ENCODE measurements at places on chromosomes 5 and 9.

DNA sequence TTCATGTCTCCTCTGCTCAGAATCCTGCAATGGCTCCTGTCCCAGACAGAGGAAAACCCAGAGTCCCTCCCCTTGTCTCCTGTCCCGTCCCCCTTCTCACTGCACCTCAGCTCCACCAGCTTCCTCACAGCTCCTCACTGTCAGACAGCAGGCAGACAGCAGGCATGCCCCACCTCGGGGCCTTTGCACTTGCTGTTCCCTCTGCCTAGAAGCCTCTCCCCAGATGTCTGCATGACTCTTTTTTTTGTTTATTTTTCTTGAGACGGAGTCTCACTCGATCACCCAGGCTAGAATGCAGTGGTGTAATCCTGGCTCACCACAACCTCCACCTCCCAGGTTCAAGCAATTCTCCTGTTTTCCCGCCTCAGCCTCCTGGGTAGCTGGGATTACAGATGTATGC, 8.8 kb upstream of the SLC6A7 start:
- no peak for DNase-seq

DNA sequence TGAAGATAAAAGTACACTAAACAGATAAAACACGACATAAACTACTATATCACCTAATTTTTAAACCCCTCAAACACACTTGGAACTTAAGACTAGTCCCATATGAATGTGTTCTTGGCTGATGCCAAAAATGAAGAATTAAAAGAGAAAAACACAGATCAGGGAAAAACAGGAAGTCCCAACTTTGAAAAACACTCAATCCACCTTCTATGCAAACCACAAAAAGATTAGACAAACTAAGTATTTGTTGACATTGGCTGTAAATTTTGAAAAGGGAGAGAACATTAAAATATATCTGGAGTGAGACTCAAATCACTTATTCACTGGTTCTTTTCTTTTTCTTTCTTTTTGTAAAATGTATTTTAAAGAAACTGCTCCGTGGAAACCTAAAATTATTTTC, 81.4 kb downstream of the ANKH start:
- no peak for DNase-seq

GRCh38 chr5:78594610-78595457, 53.7 kb downstream of the LHFPL2 start:
- DNase-seq, result peak; percentile 73

- no peak for DNase-seq
Measured at GRCh38 chr9:28888806-28889205, 1315.5 kb upstream of the C9orf72 start.

DNA sequence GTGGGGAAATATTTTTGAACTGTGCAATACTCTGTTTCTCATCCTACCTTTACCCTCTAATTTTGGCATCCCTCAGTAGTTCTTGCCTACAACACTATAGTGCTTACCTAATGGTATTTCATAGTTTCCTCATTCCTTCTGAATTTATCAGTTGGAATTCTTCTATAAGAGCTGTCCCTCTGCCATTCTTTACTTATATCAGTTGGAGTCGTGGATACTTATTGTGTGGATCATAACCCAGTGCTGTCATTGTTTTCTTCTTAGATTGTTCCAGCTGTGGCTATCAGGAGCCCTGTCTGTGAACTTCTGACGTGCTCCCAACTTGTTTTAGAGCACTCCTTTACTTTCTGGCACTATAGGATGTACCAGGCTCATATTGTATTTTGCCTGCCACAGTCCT, 146.1 kb upstream of the OTULINL start:
- DNase-seq, result no peak

DNA sequence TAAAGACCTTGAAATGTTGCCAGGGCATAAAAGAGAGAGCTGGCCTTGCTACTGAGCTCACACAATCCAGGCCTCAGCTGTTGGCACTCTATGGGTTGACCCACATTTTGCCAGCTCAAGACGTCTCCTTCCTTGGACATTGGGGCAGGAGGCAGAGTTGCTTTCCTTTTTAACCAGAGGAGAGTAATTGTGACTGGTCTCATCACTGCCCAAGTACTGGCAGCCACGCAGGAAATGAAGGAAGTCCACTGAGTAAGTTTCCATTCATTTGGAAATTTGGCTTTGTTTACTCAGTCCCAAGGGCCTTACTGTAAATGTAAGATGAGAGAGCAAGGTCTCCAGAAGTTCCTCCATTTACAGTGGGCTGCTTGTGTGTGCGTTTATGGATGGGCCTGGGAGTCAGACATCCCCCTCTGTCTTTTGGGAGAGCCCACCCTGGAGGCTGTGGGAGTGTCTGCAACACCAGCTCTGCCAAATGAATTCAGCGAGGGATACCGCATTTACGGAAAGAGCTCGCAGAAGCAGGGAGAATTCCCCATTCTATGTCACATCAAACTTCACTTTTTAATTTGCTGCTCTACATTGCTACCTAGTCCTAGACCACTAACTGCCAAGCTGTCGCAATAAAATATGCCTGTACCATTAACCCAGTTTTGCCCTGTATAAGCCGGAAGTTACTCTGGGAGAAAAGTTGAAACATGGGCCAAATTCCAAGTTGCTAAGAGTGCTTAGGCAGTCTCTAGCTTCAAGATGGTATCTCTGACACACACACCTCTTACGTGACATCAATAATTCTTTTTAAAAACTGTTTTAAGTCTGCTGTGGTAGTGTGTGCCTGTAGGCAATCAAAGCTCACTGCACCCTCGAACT, 24.5 kb upstream of the PDZD2 start:
- DNase-seq, result no peak

- DNase-seq, result no peak
Measured at GRCh38 chr9:6219040-6219439, 3.4 kb downstream of the IL33 start.

DNA sequence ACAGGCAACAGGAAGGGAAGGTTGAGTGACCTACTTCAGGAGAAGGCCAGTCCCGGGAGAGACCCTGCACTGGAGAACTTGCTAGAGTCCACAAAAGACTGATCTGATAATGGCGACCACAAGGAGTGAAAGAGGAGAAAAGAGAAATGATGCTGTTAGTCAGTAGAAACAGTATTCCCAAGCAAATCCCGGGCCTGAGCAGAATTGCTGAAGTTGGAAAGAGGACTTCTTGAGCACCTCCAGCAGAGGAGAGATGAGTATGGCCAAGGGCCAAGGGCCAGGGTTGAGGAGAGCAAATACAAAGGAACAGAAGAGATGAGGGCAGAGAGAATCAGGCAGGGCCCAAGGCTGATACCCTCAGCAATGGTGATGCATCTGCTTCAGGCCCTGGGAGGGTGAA, 392.2 kb downstream of the EBF1 start:
- no peak for DNase-seq

DNA sequence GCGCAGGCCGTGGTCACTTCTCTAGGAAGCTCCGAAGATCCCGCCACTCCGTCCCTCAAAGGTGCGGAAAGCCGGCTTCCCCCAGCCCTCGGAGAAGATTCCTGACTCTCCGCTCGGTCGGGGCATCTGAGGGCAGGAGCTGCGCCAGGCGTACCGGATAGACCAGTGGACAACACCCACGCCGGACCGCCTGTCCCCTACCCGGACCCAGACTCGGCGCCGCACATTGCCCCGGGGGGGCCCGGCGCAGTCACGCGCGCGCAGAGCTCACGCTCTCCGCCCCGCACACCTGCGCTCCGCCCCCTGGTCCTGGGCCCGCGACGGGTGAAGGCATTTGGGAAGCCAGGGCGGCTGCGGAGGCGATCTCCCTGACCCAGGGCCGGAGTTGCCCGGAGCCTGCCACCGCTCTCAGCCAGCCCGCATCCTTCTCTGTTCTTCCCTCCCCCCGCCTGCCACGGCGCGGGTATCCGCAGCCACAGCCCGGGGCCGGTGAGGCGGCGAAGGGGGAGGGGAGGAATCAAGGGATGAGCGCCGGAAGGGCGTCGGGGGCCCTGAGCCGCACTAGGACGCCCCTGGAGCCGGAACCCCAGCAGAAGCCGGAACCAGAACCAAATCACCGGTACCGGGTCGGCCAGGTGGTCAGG, 448 bp downstream of the RELL2 start:
- no peak for DNase-seq

DNA sequence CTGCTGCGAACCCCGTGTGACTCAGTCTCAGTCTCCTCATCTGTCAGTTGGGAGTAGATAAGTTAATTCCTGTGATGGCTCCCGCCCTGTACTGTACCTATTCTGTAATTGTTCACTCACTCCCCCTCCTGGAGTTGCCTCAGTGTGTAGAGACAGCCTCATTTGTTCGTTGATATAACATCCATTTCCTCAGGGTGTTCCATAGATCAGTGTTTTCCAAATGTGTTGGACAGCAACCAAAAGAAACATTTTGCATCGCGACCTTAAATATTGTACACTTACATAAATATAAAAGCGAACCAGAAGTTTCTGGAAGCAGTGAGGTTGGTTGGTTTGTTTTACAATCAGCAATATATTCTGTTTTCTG, 698 bp downstream of the NFX1 start:
- DNase-seq, result no peak

DNA sequence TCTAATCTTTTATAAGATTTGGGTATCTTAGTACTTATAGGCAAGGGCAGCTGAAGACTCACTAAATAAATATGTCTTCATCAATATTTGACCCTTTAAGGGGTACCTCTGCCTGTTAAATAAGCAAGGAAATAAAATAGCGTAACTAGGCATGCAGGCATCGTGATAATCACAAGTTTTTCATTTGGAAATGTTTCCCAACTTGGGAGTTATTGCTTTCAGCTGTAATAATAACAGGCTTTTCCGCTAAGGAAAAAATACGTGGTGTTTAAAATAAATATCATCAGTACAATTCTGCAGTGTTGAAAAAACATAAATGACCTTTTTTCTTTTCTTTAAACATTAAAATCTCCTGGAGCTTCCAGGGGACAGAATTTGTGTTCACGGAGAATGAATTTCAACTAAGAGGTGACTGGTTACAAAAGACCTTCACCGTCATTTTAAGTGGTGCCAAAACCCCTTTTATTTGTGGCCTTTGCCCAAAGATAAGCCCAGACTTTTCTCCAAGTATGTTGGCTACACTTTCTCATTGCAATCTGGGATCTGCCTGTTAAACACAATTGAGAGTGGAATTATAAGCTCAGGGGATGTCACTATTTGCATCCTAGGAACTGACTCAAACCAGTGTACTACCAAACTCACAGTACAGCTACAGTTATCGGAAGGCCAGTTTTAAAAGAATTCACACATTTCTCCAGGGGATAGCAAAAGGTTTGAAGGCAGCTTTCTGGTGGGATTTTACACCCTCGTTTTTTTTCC, 218.6 kb downstream of the FBXL7 start:
- no peak for DNase-seq

- DNase-seq, result no peak
Measured at GRCh38 chr5:103259705-103260355, 1.3 kb downstream of the MACIR start.
